Activated CD4-positive, alpha-beta memory T cell treated with anti-CD3 and anti-CD28 coated beads, Interleukin-2, amount 10 ng/mL, durations not matched to agents 7 days and 5 days (primary cell): ENCODE measurements at places on chromosomes 3 and 15.

DNA sequence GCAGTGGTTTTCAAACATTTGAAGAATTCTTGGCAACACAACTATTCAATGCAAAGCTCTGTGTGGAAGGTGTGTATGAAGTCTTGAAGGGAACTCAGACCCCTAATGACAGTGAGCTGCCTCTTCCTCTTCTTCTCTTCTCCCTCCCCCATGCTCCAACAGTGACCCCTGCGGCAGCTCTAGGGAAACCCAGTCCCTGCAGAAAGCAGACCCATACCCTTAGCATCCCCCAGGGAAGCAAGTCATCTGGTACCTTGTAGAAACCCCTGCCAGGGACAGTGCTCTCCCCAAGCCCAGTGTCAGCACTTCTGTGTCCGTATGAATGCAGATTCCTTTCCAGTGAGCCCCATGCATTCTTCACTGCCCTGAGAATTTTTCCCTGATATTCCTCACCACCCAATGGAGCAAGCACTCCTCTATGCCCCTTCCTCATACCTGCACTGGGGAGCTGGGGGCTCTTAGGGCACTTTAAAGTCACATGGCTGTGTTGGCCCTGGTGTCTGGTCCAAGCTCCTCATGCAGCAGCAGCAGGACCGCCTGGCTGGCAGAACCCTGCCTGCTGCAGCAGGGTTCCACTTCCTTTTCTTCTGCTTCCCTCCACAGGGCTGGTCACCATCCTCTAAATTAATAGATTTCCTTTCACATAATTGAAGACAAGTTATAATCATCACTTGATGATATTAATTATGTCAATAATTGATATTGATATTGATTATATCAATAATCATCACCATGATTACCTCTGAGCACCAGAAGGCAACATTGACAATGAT is 442.5 kb downstream of the EPHB1 start:
- no peak for DNase-seq

DNA sequence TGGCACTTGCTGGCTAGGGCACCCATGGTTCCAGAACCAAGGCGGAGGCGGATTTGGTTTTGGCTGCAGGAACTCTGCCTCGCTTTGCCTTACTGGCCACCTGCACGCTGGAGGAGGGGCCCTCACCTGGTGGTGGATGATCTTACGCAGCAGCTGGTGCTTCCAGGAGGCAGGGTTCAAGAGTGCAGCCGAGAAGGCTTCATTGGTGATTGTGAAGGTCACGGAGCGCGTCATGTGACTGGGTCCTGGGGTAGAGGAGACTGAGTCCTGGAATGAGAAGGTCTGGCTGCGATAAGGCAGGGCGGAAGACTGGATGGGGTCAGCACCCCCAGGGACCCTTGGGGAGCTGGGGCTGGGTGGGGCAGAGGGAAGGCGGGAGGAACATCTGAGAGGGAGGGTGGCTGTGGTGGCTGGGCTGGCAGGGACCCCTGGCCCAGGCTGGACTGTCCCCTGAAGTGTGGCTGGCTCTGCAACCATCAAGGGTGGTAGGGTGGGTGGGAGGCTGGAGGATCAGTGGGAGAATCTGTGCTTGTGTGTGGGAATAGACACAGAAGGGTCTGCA is 25.8 kb upstream of the GOLGA6C start:
- DNase-seq, result no peak

DNA sequence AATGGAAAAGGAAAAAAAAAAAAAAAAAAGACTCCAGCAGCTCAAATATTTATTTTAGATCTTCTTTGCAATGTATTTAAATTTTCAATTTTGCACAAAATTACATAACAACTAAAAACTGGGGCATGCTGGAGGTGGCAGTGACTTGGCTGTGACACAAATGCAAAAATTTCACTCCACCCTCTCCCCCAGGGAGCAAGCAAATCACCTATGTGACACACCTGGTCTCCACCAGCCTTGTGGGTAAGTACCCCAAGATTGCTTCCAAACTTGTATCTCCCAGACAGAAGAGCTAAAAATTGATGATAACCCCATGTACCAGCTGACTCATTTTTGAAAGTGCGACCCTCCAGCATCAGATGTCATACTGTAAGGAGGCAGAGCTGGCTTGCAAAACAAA is 32.0 kb downstream of the UBE3A start:
- DNase-seq, result no peak

DNA sequence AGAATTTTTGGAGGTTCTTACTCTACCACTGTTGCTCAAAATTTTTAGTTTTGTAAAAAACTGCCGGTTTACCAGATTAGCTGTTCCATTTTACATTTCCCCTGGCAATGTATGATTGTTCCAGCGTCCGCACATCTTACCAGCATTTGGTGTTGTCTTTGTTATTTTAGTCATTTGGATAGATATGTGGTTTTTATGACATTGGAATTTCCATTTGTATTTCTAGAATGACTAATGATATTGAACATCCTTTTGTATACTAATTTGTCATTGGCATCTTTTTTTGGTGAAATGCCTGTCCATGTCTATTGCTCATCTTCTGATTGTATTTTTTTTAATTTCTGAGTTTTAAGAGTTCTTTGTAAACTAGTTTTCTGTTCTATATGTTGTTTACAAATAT is 28.5 kb downstream of the LRRC28 start:
- no peak for DNase-seq

DNA sequence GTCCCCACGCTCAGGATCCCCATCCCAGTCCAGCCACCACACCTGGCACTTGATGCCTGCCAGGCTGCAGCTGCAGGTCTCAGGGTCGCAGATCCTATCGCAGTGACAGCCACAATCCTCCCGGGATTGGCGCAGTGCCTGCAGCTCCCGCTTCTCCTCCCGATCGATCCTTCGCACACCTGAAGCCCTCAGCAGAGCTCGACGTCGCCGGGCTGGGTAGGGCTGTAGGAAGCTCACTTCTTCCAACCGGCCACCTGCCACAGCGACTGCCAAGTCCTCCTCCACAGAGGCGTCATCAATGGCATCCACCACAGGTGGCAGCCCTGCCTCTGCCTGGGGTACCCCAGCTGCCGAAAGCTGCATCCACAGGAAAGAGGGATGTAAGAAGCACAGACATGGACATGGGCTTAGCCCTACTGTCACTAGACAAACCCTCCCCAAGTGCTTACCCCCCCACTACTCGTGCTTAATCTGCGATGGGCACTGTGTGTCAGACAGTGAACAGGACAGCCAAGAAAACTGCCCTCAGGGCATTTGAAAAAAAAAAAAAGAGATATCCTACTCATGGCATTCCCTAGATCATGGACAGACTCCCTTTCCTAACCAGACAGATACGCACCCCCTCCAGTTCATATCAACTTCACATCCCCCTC is 9.2 kb downstream of the CSRNP1 start:
- DNase-seq, result no peak

- DNase-seq, result no peak
These were observed 17.1 kb downstream of the LIMD1 start for GRCh38 chr3:45611628-45612081.

- DNase-seq, result no peak
These were observed 611.5 kb downstream of the AGBL1 start for GRCh38 chr15:86691091-86691663.

GRCh38 chr3:158696618-158697017 is 24.2 kb upstream of the LXN start:
- DNase-seq, result no peak

DNA sequence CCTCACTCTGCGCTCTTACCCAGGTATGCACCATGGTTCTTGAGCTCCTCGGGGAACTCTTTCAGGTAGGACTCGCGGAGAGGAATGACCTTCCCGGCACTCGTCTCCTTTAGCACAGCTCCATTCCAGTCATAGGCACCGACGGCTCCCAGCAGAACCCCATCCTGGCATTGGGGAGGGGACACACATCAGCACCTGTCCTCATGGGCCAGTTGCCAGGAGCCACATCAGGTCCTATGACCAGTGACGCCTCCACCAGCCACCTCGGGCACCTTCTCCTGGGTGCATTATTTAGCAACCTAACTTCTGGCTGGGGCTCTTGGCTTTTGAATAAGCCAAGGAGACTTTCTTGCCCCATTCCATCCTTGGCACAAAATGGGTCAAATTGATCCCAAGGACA is 61.9 kb downstream of the FEM1B start:
- DNase-seq, result no peak

- no peak for DNase-seq
These were observed 18.4 kb downstream of the HLTF start for GRCh38 chr3:149067883-149068282.

DNA sequence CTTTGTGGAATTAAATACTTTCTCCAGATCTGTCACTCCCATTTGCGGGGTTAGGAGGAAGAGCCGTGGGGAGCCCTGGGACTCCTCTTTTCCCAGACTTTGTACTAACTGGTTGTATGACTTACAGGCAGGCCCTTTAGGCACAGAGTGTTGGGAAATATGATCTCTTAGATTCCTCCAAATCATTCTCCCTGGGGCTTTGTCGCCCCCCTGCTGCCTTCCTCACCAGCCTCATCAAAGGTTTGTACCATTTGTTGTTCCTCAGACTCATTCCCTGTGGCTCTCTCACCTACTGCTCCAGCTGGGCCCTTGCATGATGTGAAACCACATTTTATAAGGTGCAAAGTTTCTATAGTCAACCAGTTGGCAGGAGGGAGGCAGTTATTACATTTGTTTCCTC is 56.4 kb downstream of the CRYGS start:
- no peak for DNase-seq
